ENCODE measurements at places on chromosomes 1 and 21.

DNA sequence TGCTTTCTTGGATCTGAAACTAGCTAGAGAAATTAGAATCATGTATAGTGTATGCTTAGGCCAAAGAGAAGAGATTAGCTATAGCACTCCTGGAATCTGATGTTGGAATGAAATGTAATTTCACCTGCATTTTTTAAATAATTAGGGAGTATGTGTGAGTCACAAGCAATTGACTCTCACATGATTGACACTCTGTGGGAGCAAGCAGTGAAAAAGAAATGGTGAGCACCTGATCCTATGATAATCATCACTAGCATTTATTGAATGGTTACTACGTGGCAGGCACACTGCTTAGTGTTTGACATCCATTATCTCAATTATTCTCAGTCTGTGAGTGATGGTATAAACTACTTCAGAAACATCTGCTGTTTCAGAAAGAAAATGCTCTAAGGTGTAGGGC, 176.6 kb downstream of the NRIP1 start:
- no peak for DNase-seq

DNA sequence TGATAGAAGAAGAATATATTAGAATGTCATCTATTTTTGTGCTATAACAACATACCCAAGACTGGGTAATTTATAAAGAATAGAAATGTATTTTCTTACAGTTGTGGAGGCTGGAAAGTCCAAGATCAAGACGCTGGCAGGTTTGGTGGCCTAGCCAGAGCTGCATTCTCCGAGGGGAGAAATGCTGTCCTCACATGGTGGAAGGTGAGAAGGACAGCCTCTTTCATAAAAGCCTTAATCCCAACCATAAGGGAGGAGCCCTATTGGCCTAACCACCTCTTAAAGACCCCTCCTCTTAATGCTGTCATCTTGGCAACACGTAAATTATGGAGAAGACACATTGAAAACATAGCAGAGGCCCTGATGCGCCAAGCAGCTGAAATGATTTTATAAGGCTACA, 60.1 kb upstream of the KAZN start:
- no peak for DNase-seq

- no peak for DNase-seq
Observed at GRCh38 chr1:102772831-102773230, 335.5 kb downstream of the COL11A1 start.

DNA sequence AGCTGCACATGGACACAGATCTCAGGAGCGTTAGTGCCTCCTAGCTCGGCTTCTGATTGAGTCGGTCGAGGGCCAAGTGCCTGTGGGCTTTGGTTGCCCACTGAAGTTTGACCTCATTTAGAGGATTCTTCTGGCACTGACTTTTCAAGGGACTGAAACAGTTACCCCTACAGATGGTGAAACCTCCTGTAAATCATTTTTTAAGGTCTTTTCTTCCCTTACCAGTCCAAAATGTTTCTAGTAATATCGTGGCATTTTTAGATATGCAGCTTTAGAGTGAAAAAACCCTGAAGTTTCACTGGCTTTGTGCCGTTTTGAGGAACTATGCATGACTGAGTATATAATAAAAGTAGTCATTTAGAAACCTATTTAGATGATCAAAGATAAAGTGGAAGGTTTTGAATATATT, 34.7 kb upstream of the L1TD1 start:
- no peak for DNase-seq

DNA sequence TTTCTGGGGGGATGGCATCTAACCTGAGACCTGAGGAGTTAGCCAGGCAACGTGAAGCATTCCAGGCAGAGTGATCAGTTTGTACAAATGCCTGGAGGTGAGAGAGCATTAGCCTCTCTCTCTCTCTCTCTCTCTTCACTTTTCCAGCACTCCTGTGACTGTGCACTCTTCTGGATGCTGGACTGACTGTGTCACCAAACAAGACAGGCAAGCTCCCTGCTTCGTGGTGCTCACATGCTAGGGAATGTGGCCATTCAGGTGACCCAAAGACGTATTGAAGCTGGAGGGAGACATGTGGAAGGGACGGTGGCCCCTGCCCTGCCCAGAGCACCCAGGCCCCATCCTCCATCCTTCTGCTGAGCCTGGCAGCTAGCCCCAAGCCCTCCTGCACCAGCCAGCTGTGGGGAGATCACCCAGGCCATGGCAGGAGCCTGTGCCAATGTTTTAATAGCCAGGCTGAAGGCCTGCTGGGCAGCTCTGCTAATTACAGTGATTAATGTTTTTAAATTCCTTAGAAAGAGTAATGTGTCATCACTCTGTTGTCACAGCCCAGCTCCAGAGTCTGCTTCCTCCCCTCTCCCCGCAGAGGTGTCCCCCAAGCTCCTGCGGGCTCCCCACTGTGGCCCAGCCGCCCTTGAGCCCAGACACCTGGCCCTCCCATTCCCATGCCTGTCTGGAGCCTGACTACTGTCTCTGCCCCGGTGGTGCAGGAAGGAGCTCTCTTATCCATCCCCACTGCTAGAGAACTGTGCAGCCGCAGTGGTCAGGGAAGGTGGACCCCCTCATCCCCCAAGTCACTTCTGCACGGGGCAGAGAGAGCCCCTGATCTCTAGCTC, 48.9 kb downstream of the UBIAD1 start:
- DNase-seq: no peak

GRCh38 chr1:169106921-169107602, 572 bp downstream of the ATP1B1 start:
- no peak for DNase-seq
